Gastrocnemius medialis (tissue), 4 donors: ENCODE measurements at places on chromosomes 2 and 18. TPM values are rescaled to one million over a fixed set of nuclear protein-coding genes. Genes with fewer than 3 reads are reported as not detected.

DNA sequence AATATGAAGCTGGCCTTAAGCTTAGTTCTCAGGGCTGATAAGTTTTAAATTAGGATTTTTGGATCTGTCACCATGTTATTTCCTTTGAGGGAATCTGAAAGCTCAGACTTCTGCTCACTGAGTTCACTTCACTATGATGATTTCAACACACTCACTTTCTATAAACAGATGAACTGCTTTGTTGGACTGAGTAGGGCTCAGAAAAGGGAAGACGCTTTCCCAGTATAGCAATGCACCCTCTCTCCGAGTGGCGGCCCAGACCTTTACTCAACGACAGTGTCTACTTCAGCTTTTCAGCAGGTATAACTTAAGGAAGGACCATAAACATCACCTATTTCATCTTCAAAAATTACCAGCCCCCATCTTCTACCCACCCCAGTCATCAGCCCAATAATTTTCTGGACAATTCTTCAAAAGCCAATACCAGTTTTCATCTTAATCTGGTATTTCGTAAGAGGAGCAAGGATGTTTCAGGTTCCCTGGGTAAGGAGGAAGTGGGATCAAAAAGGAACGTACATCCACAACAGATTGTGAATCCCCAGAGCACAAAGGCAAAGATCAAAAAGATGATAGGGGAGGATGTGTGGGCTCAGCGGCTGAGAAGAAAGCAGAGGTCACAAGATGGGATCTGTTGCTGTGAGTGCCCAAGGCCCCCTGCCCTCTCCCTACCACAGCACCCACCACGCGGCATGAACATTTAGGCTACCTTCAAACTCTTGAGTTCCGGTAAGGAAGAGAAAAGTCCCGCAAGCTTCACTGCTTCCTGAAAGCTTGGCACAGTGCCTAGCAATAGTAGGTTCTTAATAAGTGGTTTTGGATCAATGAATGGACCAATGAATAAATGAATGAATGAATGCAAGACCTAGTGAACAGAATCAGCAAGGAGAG, 41.9 kb downstream of the LPIN2 start:
- H3K36me3 ChIP-seq, result no peaks in the 10 kb centered on the region
- no peaks in the 10 kb centered on the region for H3K27me3 ChIP-seq
- H3K27ac ChIP-seq, result peak overlapping the region; percentile 46

DNA sequence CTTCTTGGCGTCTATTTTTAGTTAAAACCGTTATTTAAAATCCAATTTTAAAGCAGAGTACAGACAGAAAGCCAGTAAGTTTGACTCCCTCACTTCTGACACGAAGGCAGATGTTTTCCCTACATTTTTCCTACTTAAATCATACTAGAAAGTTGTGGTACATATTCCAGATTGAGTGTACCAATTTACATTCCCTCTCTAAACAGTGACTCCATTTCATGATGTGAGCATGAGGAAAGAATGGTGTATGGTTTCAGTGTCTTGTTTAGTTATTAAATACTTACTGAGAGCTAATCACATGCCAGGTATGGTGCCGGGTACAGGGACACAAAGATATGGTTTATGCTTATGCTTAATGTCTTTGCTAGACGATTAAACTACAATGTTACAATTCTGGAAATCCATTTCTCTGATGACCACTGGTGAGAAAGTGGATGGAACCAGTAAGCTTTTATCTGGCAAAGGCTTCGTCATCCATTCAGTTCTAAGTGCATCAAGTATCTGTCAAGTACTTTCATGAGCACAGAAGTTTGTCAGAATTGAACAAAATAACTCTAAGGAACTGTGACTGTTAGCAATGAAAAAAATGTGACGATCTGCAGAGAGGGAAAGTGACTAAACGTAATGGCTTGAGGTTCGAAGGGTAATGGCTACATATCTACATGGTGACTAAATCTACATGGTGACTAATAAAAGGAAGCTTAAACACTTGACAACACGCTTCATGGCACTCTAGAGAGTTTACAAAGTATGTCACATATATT, 25.7 kb downstream of the MAP4K3 start:
- H3K27ac ChIP-seq, result peak overlapping the region; percentile 73
- H3K4me3 ChIP-seq, result no peak overlapping the region
- no peak for DNase-seq
- no peaks in the 10 kb centered on the region for H3K27me3 ChIP-seq
- no peaks in the 10 kb centered on the region for H3K36me3 ChIP-seq

DNA sequence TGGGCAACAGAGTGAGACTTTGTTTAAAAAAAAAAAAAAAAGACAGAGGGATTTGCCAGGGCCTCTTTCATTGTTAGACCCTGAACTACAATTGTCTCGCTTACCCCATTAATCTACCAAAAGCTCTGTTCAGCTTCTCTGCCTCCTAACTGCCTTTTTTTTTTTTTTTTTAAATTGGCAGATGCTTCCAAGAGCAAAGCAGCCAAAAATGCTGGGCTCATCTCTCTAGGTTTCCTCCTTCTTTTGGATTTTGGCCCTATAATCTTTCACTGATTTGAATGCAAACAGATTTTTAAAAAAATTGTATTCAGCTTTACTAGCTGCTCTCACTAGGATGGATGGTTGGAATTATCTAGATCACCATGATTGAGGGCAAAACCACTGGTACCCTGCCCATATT, 33.2 kb upstream of the RAPGEF4 start:
- H3K4me1 ChIP-seq, result no peaks in the 10 kb centered on the region
- H3K36me3 ChIP-seq, result no peaks in the 10 kb centered on the region
- no peak for DNase-seq
- no peak overlapping the region for H3K4me3 ChIP-seq

PROKR1 gene
- not detected for total RNA-seq

PPM1B gene
- 118 TPM for total RNA-seq

- peak overlapping the region; percentile 38 for H3K4me3 ChIP-seq
- peaks cover 36% of the 10 kb centered on the region for H3K27me3 ChIP-seq
- no peak overlapping the region for H3K27ac ChIP-seq
Measured at GRCh38 chr18:37254236-37254754, 311.3 kb downstream of the CELF4 start.

GRB14 gene
- 4.0 TPM for total RNA-seq
